ENCODE measurements at places on chromosomes 16 and 17. TPM values are rescaled to one million over a fixed set of nuclear protein-coding genes. Genes with fewer than 3 reads are reported as not detected.
A peak's percentile ranks its signal among the peaks of the same experiment; 100 is the strongest.

RPUSD1 gene
- total RNA-seq = 7.8 TPM

NLRP1 gene
- total RNA-seq = 7.9 TPM

AANAT gene
- total RNA-seq = not detected

CTRB2 gene
- not detected for total RNA-seq

HNF1B gene
- total RNA-seq = not detected

TCAP gene
- total RNA-seq = 5,900 TPM

SRCIN1 gene
- 2.3 TPM for total RNA-seq

MT4 gene
- total RNA-seq = not detected

- DNase-seq = no peak
Measured at GRCh38 chr16:79909571-79909970, 309.0 kb upstream of the MAF start.

GRCh38 chr16:51155199-51155607 lies 4.1 kb upstream of the SALL1 start:
- DNase-seq = no peak

- no peak for DNase-seq
Measured at GRCh38 chr17:19791918-19792550, 43.9 kb upstream of the ALDH3A1 start.

DNA sequence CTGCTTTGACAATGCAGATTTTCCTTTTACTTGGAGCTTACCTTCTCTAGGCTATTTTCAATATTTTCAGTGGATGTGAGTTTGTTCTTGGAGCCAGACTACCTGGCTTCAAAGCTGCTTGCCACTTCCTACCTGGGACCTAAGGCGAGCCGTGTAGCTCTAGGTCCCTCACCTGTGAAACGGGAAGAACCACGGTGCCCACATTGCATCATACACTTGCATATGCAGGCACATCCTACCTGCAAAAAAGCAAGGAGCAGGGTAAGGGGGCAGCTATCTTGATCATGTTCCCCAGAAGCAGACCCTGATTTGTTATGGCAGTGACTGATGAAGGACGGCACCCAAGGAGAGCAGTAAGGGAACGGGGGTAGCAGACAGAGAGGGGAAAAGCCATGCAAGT lies 27.0 kb upstream of the MPRIP start:
- no peak for DNase-seq

- no peak for DNase-seq
Measured at GRCh38 chr16:14427371-14427948, 202.6 kb downstream of the PARN start.

DNA sequence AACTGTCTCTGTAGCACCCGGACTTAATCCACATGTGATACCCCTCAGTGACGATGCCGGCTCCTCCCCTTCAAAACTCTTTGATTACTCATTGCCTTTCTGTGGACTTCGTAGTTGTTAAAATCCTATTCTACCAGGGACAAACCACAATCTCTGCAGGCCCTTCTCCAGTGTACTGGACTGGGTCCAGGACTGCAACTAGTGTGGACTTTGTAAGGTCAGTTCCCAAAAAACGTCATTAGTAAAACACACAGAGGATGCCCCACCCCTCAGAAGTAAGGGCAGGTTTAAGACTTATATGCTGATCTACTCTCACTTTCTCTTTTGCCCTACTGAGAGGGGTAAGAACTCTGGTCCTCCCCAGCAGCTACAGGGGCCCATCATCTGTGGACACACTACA lies 10.5 kb upstream of the NUDT7 start:
- DNase-seq = no peak

DNA sequence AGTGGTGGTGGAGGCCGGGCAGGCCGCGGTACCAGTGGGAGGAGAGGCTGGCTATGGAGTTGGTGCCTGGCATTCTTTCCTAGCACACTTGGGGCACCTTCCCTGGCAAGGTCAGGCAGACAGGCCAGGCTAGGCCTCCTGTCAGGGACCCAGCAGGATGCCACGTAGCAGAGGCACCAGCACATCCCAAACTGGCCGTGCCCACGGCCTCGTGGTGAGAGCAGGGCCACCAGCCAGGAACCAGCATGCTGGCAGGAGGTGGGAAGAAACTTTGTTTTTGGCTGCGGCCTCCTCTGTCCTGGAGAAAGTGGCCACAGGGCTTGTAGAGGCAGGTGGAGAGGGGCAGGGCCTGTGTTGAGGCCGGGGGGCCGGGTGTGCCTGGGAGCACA lies 57.6 kb upstream of the CBFA2T3 start:
- peak; percentile 12 for DNase-seq

GRCh38 chr17:54771409-54771915 lies 129.2 kb upstream of the TOM1L1 start:
- no peak for DNase-seq

GRCh38 chr17:69539274-69539673 lies 124.8 kb downstream of the MAP2K6 start:
- no peak for DNase-seq

DNA sequence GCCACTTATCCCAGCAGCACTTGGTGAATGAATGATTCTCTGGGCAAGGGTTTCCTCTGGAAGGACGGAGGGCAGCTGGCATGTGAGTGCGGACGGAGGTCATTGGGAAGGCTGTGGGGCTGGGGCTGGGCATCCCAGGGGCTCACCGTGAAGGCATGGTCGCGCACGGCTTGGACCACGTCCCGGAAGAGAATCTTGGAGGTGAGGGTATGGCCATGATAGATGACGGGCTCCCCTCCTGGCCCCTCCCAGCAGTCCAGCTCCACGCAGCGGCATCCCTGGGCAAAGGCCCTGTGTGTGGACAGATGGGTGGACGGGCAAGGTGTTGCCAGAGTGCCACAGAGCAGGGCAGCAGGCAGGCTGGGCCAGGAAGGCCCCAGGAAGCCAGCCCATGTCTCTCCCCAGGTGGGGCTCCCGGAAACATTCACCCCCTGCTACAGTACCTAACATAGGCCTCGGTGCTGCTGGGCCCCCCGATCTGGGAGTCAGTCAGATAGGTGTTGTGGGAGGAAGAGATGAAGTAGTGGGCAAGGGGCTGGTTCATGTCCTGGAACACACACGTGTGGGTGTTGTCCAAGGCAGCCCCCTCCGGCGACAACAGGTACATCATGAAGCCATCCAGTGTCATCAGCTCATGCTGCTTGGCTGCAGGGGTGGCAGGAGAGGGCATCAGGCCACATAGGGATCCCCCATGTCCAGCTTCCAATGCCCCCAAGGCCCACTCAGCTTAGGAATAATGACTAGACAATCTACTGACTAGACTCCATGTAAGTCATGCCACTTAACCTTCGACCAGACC lies 14.3 kb downstream of the PLCD3 start:
- no peak for DNase-seq

DNA sequence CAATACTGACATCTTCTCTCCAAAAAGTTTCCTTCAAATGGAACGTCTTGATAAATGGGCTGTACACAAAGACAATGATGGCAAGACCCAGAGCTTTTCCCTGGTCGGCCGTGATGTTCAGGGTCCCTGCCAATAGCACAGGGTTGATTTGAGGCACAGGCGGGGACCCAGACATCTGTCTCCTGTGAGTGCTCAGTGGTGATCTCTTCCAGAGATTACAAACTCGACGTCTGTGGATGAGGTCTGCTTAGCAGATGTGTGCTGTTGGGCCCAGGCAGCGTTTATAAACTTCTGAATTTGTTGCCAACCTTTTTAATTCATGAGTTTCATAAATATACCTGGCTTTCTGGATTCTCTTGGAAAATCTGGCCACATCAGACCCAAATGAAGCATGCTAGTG lies 14.9 kb downstream of the CPPED1 start:
- no peak for DNase-seq

DNA sequence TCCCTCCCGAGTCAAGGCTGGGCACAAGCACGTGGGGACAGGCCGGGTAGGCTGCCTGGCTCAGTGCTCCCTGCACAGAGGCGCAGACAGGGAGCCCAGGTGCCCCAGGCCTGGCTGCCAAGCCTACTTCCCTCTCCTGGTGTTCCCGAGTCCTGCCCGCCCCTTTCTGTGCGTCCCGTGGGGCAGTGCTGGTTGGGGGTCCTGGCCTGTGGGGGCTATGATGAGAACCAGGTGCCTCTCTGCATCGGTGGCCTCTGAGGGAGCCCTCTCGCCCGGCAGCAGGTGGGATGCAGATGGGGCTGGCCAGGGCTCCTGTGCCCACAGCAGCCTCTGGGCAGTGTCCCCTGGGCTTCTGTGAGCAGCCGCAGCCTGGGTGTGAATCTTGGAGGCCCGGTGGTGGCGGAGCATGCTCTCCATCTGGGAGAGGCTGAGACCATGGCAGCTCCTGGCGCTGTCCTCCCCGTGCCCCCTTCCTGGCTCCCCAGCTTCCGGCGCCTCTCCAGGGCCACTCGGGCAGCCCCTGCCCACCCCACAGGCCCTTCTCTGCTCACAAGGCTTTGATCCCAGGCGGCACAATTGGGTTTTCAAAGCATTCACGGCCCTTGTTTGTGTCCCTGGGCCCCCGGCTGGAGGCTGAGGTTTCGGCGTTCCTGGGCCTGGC lies 7.2 kb downstream of the CENPX start:
- DNase-seq = no peak

DNA sequence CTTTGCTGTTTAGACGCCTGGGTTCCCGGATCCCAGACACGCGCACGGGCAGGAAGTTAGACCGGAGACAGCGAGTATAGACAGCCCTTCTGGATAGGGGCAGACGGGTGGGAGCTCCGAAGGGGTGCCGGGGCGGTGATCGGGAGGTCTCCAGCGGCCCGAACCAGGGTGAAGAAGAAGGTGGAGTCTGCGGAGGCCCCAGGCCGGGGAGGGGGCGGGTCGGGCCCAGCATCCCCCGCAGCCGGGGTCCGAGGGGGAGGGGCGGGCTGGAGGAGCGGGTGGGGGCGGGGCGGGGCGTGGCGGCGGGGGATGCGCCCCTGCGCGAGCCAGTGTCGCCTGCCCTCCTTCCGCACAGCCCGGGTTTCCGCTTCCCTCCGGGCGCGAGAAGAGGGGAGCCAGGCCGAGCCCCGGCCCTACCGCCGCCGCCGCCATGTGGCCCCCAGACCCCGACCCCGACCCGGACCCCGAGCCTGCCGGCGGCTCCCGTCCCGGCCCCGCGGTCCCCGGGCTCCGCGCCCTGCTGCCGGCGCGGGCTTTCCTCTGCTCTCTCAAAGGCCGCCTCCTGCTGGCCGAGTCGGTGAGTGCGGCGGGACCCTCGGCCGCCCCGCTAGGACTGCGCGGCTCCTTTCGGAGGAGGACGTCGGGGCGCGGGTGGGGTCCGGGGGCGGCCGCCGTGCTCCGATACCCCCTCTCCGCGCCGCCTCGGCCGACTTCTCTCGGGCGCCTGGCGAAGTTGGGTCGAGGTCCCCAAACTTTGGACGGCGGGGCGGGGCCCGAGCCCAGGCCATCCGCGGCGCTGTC lies at the start of gene CMTM3:
CMTM3 (plus strand) TSS at position 329 of the 801 bp plus-strand sequence; CDS start at position 431, 102 bp downstream.
- peak; percentile 82 for DNase-seq
